NCI-H460 (cell line): ENCODE measurements at places on chromosomes 4 and X.
A peak's percentile ranks its signal among the peaks of the same experiment; 100 is the strongest.

DNA sequence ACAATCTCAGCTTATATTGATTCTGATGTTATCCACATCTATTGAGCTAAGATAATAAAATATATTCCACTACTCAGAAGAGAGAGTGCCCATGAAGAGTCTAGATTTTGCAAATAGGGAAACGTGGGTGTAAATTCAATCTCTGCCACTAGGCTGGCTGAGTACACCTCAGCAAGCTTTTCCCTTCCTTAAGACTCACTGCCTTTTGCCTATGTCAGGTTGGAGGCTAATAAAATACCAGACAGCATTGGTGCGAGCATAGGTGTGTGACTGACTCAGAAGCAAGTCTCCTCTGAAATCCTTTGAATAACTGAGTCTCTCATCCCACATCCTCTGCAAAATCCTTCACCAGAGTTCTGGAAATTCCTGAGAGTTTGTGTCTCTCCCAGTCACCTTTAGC, 405.4 kb upstream of the CPEB2 start:
- DNase-seq = no peak

DNA sequence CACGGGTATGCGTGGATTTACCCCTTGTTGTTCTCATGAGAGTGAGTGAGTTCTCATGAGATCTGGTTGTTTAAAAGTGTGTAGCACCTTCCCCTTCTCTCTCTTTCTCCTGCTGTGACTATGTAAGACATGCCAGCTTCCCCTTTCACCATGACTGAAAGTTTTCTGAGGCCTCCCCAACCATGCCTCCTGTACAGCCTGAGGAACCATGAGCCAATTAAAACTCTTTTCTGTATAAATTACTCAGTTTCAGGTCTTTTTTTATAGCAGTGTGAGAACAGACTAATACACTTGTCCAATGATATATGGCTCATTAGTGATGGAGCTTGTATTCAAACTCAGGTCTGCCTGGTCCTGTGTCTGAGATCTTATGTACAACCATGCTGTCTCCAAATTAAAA, 28.5 kb upstream of the RTL3 start:
- no peak for DNase-seq

DNA sequence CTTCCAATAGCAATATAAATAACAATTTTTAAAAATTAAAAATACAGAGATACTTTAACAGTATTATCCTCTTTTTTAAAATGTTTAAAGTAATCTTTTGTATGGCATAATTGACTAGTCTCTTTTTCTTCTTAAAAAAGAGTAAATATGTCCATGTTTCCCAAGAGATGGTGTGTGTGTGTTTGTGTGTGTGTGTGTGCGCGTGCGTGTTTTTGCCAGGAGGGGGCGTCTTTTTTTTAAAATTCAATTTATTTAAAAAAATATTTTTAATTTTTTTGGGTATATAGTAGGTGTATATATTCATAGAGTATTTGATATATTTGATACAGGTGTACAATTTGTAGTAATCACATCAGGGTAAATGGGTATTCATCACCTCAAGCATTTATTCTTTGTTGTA, 1073.7 kb downstream of the PCDH7 start:
- DNase-seq = no peak

- no peak for DNase-seq
Observed at GRCh38 chr4:163343604-163344146, at the start of gene NPY5R. Gene NPY5R, plus strand, starts transcription at chr4:163343892. Its CDS starts 6,382 bp downstream, at chr4:163350274.

- DNase-seq = no peak
Observed at GRCh38 chrX:110402850-110403221, 44.2 kb downstream of the RTL9 start.

- DNase-seq = peak; percentile 73
Observed at GRCh38 chr4:183333983-183334382, 11.8 kb upstream of the CLDN24 start.

DNA sequence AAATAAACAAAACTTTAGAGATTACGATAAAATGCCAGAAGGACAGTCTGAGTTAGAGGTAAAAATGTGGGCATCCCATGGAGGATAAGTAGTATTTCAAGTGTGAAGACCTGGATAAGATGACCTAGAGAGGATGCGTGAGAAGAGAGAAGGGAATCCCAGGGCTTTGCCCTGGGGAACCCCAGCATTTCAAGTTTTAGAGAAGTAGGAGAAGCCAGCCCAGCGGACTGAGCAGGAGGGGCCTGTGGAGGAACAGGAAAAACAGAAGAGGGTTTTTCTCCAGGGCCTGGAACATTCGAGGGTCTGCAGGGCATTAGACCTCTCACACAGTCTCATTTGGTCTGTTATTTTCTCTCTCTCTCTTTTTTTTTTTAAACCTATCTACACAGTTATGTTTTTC, 2.9 kb upstream of the CFP start:
- no peak for DNase-seq

GRCh38 chr4:788636-789297, 37.2 kb downstream of the CPLX1 start:
- no peak for DNase-seq

GRCh38 chrX:40244980-40245379, 147.2 kb upstream of the BCOR start:
- no peak for DNase-seq

DNA sequence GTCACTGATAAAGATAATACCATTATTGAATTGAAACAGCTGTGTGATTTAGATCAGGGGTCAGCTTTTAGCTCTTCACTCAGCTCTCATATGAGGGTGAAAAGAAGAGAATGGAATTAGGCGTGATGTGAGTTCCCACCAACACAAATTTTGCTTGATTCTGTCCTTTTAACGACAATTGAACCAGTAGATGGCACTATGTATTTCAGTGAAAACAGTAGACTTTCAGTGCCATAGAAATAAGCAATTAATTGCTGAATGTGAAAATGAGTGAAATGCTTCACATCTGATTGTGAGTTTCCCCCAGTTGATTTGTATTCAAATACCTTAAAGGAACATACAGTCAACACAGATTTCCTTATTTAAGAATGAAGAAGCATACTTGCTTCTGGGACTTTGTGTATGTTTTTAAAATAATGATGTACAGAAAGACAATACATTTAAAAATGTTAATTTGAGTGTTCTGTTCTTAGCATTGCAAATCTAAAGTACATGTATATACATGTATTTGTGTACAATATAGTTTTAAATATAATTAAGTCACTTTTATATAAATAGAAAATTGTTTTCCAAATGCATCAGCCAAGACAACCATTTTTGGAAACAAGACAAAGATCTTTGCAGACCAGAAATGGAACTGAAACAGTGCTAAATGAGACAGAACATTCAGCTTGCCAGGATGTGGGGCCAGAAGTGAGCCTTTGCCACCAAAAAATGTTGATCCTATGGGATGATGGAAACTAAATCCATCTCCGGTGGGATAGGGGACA, 178.8 kb downstream of the SNCA start:
- DNase-seq = peak; percentile 26

DNA sequence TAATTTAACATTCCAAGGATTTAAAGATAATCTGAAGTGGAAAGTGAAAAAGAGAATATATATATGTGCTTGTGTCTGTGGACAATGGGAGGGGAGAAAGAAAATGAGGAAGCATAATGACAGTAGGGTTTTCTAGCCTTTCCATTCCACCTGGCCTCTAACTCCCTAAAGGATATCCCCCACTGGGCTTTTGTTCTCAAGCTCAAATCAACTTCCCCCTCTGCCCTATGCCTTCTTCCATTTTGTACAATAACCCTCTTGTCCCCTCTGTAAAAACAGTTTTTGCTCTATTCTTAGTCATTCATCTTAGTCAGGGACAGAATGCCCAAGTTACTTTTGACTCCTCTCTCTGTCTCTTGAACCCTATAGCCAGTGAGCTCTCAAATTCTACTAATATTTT, 23.6 kb downstream of the ANTXR2 start:
- DNase-seq = no peak

DNA sequence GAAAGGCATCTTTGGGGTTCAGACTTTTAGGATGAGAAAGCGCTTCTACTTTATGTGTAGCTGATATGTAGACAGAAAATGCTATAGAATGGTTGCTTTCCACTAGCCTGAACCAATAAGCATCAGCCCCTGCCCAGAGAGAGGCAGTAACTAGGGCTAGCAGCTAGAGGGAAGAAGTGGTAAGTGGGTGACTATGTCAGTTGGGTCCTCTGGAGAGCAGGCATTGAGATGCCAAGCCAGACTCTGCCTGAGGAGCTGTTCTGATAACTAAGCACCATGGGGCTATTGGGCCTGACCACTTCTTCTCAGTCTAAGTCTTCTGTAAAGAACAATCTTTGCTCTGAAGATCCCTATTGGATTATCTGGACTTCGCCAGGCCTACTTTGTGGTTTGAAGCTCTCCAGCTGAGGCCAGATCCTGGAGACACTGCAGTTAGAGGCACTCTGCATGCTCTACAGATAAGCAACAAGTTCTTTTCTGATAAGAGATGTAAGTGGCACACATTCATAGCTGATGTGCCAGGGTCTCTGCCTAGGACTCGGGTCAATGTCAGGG, 146.1 kb downstream of the RBM46 start:
- DNase-seq = no peak

GRCh38 chrX:155899366-155899765, 18.2 kb downstream of the VAMP7 start:
- no peak for DNase-seq

DNA sequence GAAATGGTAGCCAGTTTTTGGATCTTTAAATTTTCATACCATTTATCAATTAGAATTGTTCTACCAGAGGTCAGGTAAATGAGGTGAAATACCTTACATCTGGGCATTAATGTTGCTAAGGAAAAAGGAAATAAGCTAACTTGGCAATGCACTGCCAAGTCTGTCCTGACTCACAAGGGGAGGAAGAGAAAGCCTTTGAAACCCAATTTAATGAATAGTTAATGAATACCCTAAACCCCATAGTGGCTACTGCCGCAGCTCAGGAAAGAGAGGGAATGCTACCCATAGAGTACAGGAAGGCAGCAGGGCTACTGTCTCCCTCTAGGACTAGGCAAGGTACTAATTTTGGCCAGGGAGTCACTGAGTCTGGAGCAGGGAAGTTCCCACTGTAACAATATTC, 16.8 kb upstream of the DHX15 start:
- DNase-seq = no peak

DNA sequence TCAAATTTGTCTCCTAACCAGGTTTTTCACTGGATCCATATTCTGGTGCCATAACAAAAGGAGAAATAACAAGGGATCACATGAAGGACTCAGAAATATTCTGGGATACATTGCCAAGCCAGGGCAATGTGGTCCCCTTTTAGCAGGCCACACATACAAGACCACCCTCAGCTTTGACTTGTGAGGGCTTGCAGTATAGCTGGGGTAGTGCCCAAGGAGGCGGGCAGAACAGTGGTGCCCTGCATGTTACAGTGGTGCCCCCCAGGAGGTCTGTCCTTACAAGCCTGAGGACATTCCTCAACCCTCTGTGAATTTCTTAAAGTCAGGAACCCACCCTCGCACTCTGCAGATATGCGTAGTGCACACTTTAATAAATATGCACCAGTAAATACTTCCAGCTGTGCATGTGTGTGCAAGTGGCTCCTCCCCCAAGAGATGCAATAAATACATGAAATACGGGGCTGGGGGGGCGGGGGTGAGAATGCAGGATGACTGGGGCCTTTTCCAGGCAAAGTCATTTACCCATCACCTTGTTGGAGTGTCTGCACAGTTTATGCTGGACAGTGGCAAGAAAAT, 34.4 kb upstream of the TBL1X start:
- DNase-seq = no peak

DNA sequence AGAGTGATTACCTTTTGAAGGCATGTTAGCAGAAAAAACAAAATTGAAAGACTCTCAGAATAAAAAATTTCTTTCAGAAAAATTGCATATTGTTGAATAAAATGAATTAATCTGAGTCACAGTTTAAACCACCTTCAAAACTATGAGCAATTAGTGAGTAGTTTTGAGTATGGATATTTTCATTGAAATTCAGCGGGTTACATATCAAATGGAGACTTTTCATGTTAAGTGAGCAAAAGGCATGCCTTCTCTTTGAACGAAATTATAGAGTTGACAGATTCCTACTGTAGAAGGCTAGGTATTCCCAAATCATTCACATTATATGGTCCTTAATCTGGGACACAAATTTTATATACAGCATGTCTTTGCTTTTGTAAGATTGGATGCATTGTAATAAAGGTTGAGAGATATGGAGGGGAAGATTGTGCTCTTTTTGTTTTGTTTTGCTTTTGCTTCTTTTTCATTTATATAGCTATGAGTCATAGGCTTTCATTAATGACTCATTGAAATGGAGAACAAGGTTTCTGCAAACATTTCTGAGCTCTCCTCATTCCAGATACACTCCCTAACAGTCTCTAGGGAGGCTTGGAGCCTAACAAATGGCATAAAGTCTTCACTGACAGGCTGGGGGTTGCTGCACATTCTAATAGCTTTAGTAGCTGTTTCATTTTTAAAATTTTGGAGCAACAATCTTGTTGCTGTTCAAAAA, 21.6 kb downstream of the PCDH18 start:
- peak; percentile 20 for DNase-seq

DNA sequence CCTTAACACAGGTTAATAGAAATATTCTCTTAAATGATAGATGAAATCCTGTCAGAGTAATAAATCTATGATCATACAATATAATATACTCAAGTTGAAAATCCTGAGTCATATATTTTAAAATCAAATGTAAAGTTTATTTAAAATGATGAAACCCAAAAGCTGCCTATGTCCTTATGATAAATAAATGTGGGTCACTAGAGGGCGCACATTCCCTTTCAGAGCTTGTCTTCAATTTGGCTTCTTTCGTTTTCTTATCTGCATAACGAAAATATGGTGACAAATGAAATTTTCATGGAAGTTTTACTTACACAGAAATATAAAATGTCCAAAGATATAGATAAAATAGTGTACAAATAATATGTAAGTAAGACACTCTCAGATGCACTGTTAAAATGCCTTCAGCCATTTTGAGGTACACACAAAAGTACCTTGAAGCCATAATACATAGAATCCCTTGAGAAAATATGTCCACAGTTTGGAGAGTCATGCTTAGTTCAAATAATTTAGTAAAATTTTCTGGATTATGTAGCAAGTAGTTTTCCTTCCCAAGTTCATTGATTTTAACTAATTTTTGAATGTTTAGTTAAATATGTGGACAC, 680.4 kb downstream of the DMD start:
- DNase-seq = peak; percentile 34

DNA sequence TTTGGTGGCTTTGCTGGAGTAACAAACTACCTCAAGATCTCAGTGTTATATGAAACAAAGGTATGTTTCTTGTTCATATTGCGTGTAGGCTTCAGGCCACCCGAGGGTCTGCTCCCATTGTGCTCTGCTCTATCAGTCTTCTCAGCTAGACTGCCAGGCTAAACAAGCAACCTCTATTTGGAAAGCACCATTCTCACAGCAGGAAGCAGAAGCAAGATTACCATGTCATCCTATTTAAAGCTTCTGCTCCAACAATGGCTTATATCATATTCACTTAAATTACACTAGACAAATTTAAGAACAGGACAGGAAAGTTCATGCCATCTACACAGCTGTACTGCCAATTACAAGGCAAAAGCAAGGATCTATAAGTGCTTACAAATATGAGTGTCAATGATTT, 385.8 kb downstream of the PPARGC1A start:
- DNase-seq = no peak

DNA sequence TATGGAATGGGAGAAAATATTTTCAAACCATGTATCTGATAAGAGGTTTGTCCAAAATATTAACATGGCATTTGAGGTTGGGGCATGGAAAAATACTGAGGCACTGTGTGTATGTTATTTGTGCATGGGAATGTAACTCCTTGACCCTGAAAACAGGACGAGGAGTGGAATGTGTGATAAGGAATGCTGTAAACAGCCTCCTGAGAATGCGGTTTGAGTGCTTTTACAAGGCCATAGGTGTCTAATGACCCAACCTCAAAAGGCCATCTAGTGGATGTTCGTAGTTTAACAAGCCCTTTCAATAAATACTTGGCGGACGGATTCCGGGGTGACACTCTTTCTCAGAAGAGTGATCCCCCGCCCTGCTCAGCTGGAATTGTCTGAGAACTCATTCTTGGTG, 162.9 kb upstream of the USP9X start:
- DNase-seq = peak; percentile 41
